ENCODE measurements at places on chromosomes 7 and 10. TPM values are rescaled to one million over a fixed set of nuclear protein-coding genes. Genes with fewer than 3 reads are reported as not detected.

- no peaks in the 10 kb centered on the region for H3K27me3 ChIP-seq
- no peaks in the 10 kb centered on the region for H3K36me3 ChIP-seq
- no peak overlapping the region for H3K27ac ChIP-seq
Observed at GRCh38 chr7:137957887-137958286, 44.0 kb downstream of the CREB3L2 start.

GRCh38 chr7:125169088-125169487 lies 239.5 kb upstream of the POT1 start:
- no peaks in the 10 kb centered on the region for H3K4me1 ChIP-seq
- H3K36me3 ChIP-seq, result no peaks in the 10 kb centered on the region
- H3K4me3 ChIP-seq, result no peak overlapping the region
- no peak overlapping the region for H3K27ac ChIP-seq
- no peak for DNase-seq
- H3K27me3 ChIP-seq, result no peaks in the 10 kb centered on the region

CHRM2 gene
- total RNA-seq, result not detected

NKX2-3 gene
- total RNA-seq, result not detected

POM121L12 gene
- not detected for total RNA-seq

SPDYE8 gene
- total RNA-seq, result not detected

DNA sequence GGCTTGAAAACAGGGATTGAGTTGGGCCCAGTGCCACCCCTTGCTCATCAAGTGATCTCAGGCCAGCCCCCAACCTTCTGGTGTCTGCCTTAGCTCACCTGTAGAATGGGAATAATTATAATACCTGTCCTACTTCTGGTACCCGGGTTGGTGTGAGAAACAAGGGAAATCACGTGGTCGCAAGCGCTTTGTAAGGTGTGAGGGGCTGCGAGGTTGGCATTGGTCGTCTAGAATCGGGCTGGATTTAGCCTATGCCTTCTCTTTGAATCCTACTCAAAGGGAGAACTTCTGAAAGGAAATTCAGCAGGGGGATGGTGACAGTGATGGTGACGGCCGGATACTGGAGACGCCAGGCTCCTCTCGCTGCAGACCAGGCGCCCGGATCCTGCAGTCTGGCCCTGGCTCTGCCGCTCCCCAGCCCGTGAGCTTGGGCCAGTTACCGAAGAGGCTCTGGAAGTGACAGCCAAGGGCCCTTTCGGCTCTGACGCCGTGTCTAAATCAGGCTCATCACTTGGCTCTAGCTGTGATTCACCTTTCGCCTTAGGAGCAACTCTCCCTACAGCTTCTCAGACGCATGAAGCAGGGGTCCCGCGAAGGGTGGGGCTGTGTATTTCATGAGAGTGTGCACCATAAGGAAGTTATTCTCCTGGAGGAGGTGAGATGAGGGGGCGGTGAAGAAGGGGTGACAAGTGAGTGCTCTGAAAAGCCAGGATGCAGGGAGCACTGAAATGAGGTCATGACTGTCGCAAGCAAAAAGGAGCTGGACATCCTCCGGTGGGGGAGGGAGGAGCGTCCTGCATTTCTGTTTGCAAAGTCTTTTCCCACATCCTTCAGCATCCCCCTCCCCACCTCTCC lies 4.0 kb upstream of the CREB5 start:
- H3K27ac ChIP-seq, result no peak overlapping the region
- H3K36me3 ChIP-seq, result peaks cover 5% of the 10 kb centered on the region
- no peak for DNase-seq
- H3K4me1 ChIP-seq, result peaks cover 18% of the 10 kb centered on the region
- peaks cover 70% of the 10 kb centered on the region for H3K27me3 ChIP-seq
- H3K4me3 ChIP-seq, result peak overlapping the region; percentile 86

DNA sequence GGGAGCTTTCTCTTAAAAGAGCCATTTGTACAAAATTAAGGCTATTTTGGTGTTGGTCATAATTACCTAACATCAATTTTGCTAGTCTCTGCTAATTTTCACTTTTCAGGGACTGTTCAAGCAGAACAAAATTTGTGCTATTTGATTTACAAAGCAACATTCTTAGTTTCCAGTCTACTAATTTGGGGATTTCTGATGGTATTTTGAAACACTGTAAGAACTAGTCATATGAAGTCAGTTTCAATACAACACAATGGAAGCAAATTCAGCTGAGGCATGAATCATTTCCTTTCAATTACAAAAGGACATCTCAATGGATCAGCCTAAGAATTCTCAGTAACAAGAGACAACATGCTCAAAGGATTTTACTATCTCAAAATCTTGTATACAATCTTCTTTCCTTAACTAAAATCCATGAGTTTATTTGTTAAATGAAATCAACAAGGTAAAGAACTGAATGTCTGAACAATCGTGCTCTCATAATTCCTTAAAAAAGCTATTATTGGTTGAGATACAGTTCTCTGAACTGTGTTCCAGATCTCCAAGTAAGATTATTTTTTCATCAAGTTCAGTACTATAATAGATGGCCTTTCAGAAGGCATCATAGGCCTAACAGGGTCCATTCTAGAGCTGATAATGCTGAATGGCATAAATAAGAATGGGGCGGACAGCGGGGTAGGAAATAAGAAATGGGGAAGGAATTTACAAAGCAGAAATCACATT lies 144.6 kb downstream of the NRCAM start:
- no peaks in the 10 kb centered on the region for H3K27me3 ChIP-seq
- H3K36me3 ChIP-seq, result no peaks in the 10 kb centered on the region
- no peaks in the 10 kb centered on the region for H3K4me1 ChIP-seq

THSD7A gene
- 0.75 TPM for total RNA-seq

- H3K27me3 ChIP-seq, result peaks cover 38% of the 10 kb centered on the region
- no peak overlapping the region for H3K27ac ChIP-seq
- DNase-seq, result no peak
- H3K4me1 ChIP-seq, result no peaks in the 10 kb centered on the region
- no peaks in the 10 kb centered on the region for H3K36me3 ChIP-seq
Observed at GRCh38 chr7:25405736-25406135, 177.4 kb upstream of the NPVF start.

- no peak for DNase-seq
- peaks cover 41% of the 10 kb centered on the region for H3K36me3 ChIP-seq
- no peak overlapping the region for H3K27ac ChIP-seq
- H3K27me3 ChIP-seq, result no peaks in the 10 kb centered on the region
- peaks cover 26% of the 10 kb centered on the region for H3K4me1 ChIP-seq
Observed at GRCh38 chr7:42924223-42924838, 7.6 kb downstream of the PSMA2 start.

DNA sequence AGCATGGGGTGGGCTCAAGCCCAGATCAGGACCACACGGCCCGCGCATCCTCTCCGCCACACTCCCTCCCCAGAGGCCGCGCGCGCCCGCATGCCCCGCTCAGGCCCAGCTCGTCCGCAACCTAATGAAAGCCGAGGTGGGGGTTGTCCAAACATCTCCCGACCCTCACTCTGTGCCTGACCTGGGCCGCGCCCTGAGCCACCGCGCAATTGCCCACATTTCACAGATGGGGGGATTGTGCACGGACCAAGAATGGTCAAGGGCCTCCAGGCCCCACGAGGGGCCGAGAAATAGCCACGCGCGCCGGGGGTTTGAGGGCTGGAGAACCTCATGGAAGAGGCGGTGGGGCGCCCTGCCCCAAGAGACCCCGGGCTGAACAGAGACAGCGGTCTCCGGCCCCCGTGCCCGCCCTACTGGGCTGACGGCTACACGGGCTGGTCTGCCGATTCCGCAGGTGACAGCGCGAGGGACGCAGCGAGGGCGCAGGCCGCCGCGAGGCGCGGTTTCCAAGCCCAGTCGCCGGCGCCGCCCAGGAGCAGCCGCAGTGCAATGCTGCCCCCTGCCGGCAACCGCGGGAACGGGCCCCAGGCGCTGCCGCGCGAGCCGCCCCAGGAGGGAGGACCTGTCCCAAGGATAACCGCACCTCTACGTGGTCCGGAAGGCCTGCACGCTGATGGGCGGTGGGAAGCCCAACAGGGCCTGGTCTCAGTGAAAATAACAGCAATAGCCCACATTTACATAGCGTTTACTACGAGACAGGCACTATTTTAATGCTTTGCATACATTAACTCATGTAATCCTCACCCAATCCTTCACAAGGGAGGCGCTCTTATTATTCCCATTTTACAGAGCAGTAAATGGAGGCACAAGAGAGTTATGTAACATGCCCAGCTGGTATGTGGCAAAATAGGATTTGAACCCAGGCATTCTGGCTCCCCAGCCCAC lies 10.5 kb upstream of the GRID1 start:
- peaks cover 48% of the 10 kb centered on the region for H3K27me3 ChIP-seq
- H3K27ac ChIP-seq, result no peak overlapping the region
- H3K4me1 ChIP-seq, result no peaks in the 10 kb centered on the region
- DNase-seq, result peak; percentile 80
- no peaks in the 10 kb centered on the region for H3K36me3 ChIP-seq
- no peak overlapping the region for H3K4me3 ChIP-seq

DNA sequence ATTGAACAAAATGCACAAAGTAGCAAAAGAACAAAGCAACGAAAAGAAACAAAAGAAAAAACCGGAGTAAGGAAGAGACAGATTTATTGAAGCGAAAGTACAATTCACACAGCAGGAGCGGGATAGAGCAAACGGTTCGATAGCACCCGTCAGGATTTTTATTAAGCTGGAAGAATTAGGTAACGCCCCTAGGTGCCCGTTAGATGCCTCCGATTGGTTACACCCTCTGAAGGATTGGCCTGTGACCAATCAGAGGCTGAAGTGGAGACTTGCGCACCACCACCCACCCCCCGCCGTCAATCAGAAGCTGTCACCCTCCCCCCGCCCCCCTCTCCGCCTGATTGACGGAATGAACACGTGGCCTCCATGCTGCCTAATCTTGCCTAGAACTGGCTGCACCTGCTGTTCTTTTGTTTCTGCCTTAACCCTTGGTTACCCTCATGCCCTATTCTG lies 16.8 kb downstream of the OCM2 start:
- no peaks in the 10 kb centered on the region for H3K36me3 ChIP-seq
- no peak for DNase-seq
- no peaks in the 10 kb centered on the region for H3K27me3 ChIP-seq
- H3K27ac ChIP-seq, result no peak overlapping the region
- peak overlapping the region; percentile 38 for H3K4me3 ChIP-seq

DNA sequence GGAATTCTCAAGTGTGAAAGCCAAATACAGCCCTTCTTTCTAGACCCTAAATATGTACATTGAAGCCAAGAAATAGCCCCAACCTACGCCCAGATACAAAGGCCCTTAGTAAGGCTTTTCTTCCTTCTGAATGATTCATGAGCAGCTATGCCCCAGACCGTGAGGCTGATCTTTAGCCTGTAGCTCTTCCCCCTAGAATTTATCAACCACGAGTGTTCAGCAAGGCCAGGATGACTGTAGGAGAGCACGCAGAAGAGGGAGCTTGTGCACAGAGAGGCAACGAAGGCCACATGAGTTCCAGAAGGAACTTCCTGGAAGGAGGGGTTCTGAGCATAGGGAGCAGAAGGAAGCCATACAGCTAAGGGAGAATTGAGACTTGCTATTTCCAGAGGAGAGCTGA lies 53.0 kb upstream of the HABP2 start:
- no peak overlapping the region for H3K4me3 ChIP-seq
- peaks cover 10% of the 10 kb centered on the region for H3K27me3 ChIP-seq
- H3K36me3 ChIP-seq, result no peaks in the 10 kb centered on the region
- H3K27ac ChIP-seq, result no peak overlapping the region

- H3K27ac ChIP-seq, result no peak overlapping the region
- no peaks in the 10 kb centered on the region for H3K27me3 ChIP-seq
- no peak overlapping the region for H3K4me3 ChIP-seq
- H3K36me3 ChIP-seq, result peaks cover 12% of the 10 kb centered on the region
Observed at GRCh38 chr7:99420213-99420612, 11.4 kb downstream of the BUD31 start.

- DNase-seq, result no peak
- H3K36me3 ChIP-seq, result no peaks in the 10 kb centered on the region
- H3K27ac ChIP-seq, result no peak overlapping the region
- peaks cover 50% of the 10 kb centered on the region for H3K27me3 ChIP-seq
Observed at GRCh38 chr10:114631090-114631665, 26.9 kb downstream of the ABLIM1 start.

GRCh38 chr7:36937754-36938563 lies 213.7 kb upstream of the AOAH start:
- peaks cover 70% of the 10 kb centered on the region for H3K36me3 ChIP-seq
- no peaks in the 10 kb centered on the region for H3K27me3 ChIP-seq

GRCh38 chr7:41351091-41351490 lies 351.8 kb downstream of the INHBA start:
- H3K27ac ChIP-seq, result no peak overlapping the region
- no peak for DNase-seq
- H3K27me3 ChIP-seq, result no peaks in the 10 kb centered on the region
- no peaks in the 10 kb centered on the region for H3K4me1 ChIP-seq
- no peaks in the 10 kb centered on the region for H3K36me3 ChIP-seq

GRCh38 chr7:144826208-144826607 lies 9.6 kb downstream of the TPK1 start:
- H3K4me3 ChIP-seq, result no peak overlapping the region
- no peak for DNase-seq
- no peaks in the 10 kb centered on the region for H3K27me3 ChIP-seq

DNA sequence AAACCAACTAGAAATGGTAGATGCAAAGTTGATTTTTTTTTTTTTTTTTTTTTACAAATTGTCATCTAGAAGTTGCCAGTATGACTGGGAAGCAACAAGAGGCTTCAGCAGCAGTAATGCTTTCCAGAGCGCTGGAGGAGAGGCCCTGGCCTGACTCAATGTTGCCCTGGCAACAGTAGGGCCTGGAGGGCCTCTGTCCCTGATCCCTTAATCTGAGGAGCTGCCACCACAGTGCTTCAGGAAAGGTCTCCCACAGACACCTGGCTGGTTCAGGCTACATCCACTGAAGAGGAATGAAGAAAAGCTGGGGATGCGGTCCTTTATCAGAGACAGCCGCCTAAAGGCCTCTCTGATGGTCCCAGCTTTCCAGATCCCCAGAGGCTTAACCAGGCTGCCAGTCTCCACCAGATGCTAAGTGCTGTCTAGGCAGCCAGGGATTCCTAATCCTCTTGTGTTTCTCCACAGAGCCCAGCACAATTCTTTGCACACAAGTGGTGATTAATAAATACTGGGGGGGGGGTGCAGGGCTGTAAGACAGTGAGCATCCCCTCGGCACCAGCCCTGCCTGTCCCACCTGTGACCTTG lies 33.7 kb downstream of the ZNF777 start:
- no peak overlapping the region for H3K4me3 ChIP-seq
- no peaks in the 10 kb centered on the region for H3K27me3 ChIP-seq
- peaks cover 9% of the 10 kb centered on the region for H3K36me3 ChIP-seq
- peaks cover 10% of the 10 kb centered on the region for H3K4me1 ChIP-seq
- no peak for DNase-seq

GRCh38 chr7:42002654-42003053 lies 234.4 kb downstream of the GLI3 start:
- H3K27ac ChIP-seq, result no peak overlapping the region
- peaks cover 12% of the 10 kb centered on the region for H3K27me3 ChIP-seq
- H3K4me3 ChIP-seq, result no peak overlapping the region
- no peak for DNase-seq

NPFFR1 gene
- total RNA-seq, result not detected

EPHA1 gene
- 0.21 TPM for total RNA-seq

- H3K27me3 ChIP-seq, result peaks cover 13% of the 10 kb centered on the region
- H3K4me3 ChIP-seq, result no peak overlapping the region
Observed at GRCh38 chr10:1653321-1653720, 84.0 kb downstream of the ADARB2 start.

- no peaks in the 10 kb centered on the region for H3K4me1 ChIP-seq
- DNase-seq, result no peak
Observed at GRCh38 chr10:68633816-68634466, 73.8 kb downstream of the TET1 start.

GRCh38 chr7:34153656-34154270 lies 248.4 kb downstream of the BMPER start:
- H3K4me1 ChIP-seq, result no peaks in the 10 kb centered on the region
- DNase-seq, result no peak
- H3K27me3 ChIP-seq, result no peaks in the 10 kb centered on the region

FEZF1 gene
- not detected for total RNA-seq
